ENCODE measurements at places on chromosomes 4 and X.

- no peak for DNase-seq
Measured at GRCh38 chr4:185700630-185701029, 111.4 kb downstream of the SORBS2 start.

DNA sequence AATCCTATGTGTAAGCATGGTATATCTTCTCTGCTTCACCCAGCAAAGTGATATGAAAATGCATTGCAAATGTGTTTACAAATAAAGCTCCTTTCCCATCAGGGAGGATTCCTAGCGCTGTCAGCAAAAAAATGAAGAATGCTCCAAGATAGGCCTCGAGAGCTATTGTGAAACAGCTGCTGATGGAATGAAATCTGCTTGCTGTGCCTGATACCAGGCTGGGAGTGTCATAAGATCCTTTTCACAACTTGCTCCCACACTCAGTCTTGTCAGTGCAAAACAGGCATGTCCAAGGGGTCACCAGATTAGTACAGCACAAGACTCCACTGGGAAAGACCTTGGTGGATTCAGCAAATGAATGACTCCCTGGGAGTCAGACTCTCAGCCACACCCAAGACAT, 34.1 kb downstream of the HNRNPH2 start:
- no peak for DNase-seq

DNA sequence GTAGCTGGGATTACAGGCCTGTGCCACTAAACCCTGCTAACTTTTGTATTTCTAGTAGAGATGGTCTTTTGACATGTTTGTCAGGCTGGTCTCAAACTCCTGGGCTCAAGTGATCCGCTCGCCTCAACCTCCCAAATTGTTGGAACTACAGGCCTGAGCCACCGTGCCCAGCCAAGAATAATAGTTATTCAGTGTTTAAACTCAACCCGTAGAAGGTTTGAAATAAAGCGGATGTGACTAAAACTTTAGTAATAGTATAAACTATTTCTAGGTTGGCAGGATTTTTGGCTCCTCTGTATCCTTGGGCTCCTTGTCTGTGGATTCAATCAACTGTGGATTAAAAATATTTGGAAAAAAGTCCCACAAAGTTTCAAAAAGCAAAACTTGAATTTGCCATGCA, 37.8 kb downstream of the PCDH10 start:
- no peak for DNase-seq

DNA sequence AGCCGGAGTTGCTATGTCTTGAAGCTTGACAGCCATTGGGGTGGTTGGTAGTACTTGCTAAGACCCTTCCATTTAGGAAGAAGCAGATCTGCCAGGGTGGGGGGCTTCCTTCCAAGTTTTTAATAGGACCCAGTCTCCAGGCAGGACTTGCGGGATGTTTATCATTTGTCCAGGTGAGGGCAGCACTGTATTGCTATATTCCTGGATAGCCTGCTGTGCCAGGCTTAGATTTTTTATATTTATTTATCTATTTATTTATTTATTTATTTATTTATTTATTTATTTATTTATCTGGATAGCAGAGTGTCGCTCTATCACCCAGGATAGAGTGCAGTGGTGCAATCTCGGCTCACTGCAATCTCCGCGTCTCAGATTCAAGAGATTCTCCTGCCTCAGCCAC, 87.4 kb upstream of the CT45A1 start:
- DNase-seq = no peak

DNA sequence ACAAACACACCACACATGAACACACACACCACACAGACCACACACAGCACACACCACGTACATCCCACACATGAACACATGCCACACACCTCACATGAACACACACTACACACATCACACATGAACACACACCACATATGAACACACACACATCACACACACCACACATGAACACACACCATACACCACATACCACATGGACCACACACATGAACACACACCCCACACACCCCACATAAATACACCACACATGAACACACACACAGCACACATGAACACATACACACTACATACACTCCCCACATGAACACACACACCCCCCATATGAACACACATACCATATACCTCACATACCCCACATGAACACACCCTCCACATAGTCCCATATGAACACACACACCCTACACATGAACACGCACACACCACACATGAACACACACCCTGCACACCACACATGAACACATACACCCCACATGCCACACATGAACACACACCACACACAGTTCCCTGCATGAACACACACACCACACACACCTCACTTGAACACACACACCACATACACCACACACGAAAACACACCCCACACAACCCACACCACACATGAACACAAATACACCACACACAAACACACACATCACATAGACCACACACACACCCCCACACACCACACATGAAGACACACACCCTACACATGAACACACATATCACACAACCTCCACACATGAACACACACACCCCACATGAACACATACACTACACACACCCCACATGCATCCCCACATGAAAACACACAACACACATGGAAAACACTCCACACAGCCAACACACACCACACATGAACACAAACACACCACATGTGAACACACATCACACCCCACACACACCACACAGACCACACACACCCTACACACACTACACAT, 18.3 kb downstream of the PNMA6E start:
- no peak for DNase-seq

- peak; percentile 32 for DNase-seq
Measured at GRCh38 chr4:113952452-113953029, 26.9 kb downstream of the ARSJ start.

Data from progenitor cell of endocrine pancreas (in vitro differentiated cells).